ENCODE measurements at places on chromosomes 1 and 21.

- no peak for DNase-seq
These were observed 17.4 kb upstream of the IL12RB2 start for GRCh38 chr1:67290236-67290635.

GRCh38 chr1:63921802-63922201 lies 148.0 kb downstream of the ROR1 start:
- no peak for DNase-seq

GRCh38 chr1:101154547-101154946 lies 82.3 kb upstream of the S1PR1 start:
- DNase-seq = no peak

DNA sequence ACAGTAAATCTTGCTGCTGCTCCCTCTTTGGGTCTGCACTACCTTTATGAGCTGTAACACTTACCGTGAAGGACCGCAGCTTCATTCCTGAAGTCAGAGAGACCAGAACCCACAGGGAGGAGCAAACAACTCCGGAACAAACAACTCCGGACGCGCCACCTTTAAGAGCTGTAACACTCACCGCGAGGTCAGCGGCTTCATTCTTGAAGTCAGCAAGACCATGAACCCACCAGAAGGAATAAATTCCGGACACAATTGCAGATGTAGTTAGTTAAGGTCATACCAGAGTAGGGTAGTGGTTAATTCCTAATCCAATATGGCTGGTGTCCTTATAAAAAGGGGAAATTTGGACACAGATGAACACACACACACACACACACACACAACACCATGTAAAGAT lies 37.7 kb downstream of the VTCN1 start:
- DNase-seq = no peak

DNA sequence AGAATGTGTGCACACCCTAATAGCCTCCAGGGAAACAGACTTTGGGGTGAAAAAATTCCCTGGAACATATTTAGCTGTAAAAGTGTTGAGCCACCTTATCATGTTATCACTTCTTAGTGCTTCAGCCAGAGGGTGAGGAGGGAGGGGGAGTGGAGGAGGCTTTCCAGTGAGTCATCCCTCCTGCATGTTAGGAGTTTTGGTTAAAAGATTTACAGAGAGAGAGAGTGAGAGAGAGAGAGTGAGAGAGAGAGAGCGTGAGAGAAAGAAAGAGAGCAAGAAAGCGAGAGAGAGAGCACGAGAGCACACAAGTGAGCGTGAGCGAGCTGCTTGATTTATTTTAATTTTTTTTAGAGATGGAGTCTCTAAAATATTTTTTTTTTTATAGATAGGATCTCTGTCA lies 13.5 kb upstream of the CACNA1E start:
- DNase-seq = no peak

- DNase-seq = no peak
These were observed 172.7 kb upstream of the NR5A2 start for GRCh38 chr1:199854686-199855321.

DNA sequence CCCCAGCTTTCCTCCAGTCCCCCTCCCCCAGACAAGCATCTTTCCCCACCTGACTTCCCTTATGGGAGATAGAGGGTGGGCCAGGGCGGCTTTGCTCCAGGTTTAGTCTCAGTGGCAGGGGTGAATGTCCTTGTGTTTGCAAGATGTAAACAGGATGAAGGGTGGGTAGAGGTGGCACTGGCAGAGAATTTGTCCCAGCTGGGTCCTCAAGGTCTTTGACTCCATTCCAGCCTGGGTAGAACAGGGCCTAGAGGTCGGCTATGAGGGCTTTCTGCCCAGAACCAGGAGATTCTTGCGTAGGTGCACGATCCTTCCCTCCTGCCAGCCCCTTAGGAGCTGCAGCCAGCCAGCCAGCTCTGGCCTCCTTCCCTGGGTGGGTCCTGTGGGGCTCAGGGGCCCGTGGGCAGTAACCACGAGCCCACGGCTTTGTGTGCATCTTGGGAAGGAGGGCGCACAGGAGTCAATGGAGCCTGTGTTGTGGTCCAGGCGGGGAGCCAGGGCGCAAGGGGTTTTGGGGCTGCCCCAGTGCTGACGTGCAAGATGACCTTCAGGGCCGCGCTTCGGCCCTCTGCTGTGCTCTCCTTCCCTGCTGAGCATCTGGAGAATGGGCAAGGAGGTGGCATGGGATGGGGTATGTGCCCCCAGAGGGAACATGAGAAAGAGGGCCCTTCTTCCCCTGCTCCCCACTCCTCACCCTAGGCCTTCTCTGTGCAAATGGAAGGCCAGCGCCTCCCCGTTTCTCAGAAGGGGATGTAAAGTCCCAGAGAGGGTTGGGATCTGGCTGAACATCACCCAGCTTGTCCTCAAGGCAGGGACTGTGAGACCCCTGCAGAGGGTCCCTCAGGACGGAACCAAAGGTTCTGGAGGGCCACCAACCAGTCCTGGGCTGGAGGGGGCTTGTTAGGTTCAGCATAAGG lies 15.7 kb downstream of the POU3F1 start:
- DNase-seq = no peak

- DNase-seq = no peak
These were observed 510.5 kb downstream of the PLPP3 start for GRCh38 chr1:56068908-56069307.

GRCh38 chr1:21781815-21782348 lies 1.1 kb downstream of the USP48 start:
- no peak for DNase-seq

DNA sequence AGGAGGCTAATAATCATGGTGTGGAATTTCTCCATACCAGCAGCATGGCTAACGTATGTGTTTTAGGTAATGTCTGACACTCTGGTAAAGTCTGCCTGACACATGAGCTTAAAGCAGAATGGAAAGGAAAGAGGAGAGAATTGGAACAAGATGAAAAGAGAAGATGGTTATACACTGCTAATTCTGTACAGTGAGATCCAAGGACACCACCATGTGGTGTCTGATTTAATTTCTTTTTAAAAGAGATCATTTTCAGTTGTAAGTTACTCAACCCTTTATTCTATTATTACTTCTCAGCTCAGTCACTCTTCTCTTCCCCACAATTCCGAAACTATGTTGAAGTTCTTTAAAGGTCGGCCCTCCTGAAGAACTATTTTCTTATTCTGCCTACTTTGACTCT lies 15.6 kb downstream of the PRKAB2 start:
- no peak for DNase-seq

DNA sequence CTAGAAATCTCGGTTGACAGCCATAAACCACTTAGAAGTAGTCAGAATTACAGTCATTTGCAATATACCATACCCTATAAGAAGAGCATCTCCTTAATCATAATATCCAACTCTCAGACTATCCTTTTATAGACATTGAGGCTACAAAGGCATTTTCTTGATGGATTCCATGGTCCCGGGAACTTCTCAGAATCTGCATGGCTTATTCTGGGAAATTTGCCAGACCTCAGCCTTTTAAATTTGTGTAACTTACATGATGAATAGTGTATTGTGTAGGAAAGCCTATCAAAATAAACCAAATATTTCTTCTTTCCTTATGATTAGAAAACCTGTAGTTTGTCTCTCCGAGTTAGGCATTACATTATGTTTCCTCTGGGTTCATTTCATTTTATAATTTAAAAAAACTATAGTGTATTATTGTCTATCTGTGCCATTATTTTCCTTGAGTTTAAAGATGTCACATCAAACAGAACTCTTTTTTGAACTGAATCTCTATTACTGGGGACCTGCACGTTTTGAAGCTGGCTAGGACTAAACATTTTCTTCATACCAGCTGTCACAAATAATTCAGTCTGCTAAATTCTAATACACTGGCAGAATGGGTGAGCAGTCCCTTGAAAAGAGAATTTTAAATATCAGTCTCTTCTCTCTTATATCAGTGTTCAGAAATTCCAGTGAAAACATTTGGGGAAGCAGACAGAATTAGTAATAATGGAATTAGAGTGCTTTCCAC lies 102.9 kb downstream of the GABPA start:
- no peak for DNase-seq

DNA sequence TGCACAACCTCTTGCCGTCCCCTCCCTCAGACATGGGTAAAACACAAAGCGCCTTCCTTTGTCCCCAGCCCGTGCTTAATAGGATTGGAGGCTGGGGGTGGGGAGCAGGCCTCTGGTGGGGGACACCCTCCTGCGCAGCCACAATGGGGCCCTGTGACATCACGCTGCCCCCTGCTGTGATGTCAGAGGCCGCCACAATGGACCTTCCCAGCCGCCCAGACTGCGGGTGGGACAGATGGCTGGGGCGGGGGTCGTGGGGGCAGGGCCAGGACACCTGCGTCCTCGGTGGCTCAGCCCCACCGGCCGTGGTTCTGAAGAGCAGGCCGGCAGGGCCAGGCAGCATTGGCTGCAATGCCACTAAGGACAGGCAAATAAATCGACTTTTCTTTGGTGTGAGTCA lies 39.9 kb downstream of the EPHA2 start:
- DNase-seq = no peak

All from stimulated activated CD4-positive, alpha-beta T cell treated with anti-CD3 and anti-CD28 coated beads, TNF-alpha, amount 100 ng/mL, for 1 hour (primary cell).